Activated CD4-positive, CD25-positive, alpha-beta regulatory T cell (primary cell): ENCODE measurements at places on chromosomes 4 and X.
A peak's percentile ranks its signal among the peaks of the same experiment; 100 is the strongest.

DNA sequence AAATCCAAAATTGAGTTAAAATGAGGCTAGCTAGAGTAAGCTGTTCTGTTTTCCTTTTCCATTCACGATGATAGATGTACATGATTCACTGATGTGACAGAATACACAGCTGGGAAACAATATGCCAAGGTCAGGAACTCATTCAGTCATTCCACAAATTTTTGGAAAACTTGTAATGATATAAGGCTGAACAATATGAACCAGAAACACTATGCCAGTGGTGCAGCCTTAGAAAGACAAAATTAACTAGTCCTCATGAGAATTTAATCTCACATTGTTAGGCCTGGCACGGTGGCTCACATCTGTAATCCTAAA lies 50.0 kb upstream of the NDST3 start:
- DNase-seq = no peak

DNA sequence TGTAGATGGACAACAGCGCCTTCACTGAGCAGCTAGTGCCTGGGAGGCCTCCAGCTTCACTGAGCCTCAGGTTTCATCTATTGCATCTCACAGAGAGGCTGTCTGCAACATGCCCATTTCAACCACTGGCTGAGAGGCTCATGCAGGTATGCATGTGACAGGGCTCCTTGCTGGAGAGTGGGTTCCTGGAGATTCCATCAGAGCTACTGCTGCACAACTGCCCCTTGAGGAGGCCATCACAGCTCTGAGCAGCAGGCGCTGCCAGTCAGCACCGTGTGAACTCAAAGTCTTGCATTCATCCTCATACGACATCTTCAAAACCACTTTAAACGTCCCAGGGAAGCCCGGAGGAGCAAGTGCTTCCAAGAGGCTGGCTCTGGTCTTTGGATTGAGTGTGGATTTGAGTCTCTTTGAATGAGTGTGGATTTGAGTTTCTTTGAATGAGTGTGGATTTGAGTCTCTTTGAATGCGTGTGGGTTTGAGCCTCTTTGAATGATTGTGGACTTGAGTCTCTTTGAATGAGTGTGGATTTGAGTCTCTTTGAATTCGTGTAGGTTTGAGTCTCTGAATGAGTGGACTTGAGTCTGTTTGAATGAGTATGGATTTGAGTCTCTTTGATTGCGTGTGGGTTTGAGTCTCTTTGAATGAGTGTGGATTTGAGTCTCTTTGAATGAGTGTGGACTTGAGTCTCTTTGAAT lies 8.7 kb downstream of the P2RY8 start:
- DNase-seq = no peak

DNA sequence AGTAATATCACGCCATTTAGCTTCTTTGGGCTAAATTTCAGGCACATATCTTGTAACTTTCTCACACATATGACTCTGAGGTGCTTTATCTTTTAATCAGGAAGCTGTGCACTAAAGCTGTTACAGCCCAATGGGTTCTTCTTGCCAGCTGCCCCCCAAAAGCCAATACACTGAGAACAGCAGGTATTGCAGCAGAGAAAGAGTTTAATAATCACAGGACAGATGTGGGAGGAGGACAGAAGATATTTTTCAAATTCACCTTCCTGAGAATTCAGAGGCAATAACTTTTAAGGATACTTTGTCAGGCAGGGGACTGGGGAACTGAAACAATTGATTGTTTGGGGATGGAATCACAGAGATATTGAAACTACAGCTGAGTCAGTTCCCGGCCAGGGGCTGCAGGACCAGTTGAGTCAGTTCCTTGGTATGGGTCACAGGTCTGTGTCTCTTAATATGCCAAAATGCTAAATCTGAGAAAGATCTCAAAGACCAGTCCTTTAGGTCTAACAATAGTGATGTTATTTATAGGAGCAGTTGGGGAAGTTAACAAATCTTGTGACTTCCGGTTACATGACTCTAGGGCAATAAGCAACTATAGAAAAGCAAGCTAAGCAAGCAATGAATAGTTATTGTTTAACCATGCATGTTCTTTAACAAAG lies 28.1 kb downstream of the DDIT4L start:
- DNase-seq = no peak

GRCh38 chr4:56217343-56217890 lies 169.9 kb downstream of the AASDH start:
- DNase-seq = no peak

GRCh38 chrX:7269991-7270390 lies 122.0 kb upstream of the PUDP start:
- DNase-seq = no peak

DNA sequence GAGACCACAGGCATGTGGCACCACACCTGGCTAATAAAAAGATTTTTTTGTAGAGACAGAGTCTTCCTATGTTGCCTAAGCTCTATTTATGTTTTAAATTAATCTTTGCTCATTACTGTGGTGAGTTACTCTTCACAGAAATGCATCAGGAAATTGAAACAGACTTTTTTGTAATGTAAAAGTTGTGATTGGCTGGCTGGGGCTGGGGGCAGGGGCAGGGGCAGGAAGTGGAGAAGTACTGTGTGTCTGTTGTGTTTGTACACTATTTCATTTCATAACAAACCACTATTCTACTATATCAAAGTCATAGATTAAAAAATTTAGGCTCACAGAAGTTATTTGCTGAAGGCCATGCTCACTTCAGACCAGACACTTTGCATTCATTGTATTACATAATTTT lies 19.1 kb upstream of the ABRAXAS1 start:
- no peak for DNase-seq

GRCh38 chrX:154458116-154458953 lies at the start of gene PLXNA3:
Gene PLXNA3, plus strand, starts transcription at chrX:154458281. Its CDS starts 1,903 bp downstream, at chrX:154460184.
- peak; percentile 52 for DNase-seq

DNA sequence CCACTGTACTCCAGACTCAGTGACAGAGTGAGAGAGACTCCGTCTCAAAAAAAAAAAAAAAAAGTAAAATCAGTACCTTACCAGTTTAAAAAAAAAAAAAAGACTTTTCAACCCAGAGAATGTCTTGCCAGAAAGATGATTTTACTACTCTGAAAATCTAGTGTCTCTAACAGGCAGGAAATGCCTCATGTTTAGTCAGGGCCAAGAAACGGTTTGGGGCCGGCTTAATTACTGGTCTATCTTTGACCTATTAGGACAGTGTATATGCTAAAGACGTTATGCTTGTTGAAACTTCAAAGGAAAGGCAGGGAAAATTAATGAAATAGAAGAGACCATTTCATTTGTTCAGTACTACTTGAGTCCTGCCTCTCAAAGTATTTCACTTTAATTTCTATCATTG lies 9.9 kb downstream of the BEND4 start:
- no peak for DNase-seq

- no peak for DNase-seq
Observed at GRCh38 chr4:98659741-98660462, 1.5 kb upstream of the TSPAN5 start.

- DNase-seq = no peak
Observed at GRCh38 chr4:81148576-81148975, 66.4 kb downstream of the PRKG2 start.

DNA sequence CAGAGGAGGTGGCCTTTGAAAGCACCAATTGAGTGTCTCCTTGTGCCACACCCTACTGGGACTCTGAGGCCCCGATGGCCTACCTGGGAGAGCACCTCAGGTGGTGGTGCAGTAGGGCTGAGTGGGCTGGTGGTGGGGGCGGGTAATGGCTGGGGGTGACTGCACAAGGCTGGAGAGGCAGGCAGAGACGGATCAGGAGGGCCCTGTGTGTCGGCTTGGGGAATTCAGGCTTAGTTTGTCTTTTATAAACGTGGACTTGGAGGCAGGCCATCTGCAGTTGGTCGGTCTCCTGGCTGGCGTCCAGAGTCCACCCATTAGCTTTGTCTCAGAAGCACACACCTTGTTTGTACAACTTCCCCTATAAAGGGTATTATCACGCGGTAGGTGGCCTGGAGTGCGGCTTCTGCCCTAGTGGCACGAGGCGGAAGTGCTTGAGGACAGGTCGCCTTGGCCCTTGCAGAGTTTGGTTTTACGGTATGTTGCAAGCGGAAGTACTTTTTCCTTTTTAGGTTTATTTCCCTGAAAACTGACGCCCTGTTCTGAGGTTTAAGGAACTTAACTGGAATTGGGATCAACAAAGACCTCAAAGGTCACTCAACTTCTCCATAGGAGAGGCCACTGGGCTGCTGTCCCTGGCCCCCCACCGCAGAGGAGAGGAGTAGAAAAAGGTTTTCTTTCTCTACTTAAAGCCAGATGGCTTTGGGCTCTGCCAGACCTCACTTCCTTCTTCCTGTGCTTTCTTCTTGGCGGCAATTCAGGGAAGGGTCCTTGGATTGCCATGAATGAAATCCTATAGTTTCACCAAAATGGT lies 8.0 kb downstream of the TBC1D14 start:
- peak; percentile 36 for DNase-seq

DNA sequence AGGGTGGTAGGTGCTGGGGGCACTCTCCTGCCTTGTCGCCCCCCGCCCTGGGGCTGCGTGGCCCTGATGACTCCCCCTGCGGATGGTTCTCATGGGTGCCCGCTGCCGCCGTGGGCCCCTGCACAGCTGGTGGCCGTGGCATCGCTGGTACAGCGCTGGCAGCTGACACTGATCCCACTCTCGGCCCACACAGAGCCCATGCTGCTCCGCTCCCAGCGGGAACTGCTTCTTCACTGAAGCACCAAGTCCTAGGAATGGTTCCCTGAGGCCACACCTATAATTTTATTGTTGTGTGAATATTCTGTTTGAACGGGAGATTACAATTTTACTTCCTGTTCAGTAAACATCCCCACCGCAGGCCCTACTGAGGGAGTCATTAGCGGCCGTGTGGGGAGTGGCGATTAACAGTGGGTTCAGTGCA lies 138.6 kb upstream of the NKX1-1 start:
- DNase-seq = no peak

GRCh38 chr4:130468340-130468739 lies 1372.4 kb downstream of the C4orf33 start:
- no peak for DNase-seq

DNA sequence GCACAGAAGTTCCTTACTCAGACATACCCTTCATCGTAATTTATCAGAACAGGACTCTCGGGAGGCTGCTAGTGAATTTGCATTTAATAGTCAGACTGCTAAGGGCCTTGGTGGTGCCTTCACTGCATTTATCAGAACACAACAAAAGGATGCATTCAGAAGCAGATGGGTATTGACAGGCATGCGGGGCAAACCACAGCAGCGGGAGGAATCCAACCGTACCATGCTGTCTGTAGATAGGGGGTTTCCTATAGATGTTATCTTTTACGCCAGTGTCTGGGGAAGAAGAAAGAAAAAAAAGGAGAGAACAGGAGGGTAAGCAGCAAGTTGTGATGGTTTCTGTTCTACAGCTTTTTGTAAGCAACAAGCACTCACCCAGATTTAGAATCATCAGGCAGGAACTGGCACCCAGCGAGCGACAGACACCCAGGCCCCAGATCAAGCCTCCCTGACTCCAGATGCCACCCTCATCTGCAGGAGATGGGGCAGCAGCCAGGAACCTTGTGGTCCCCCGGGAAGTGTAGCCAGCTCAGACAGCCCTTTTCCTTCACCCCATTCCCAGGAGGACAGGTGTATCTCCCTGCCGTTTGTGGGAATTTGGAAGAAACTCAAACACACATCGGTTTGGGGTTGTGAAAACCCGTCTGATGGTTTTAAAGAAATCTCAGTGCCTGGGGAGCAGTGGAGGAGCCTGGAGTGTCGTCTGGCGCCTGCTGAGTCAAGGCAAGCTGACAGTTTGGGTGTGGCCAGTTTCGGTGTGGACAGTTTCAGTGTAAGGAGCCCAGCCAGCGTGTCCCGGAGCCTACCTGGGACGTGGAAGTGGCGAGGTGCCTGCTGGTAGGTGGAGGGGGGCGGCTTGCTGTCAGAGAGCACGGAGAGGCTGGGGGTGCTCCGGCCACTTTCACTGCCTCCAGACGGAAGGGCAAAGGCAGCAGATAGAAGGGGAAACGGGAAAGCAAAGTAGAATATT lies 80.0 kb upstream of the AFAP1 start:
- no peak for DNase-seq

DNA sequence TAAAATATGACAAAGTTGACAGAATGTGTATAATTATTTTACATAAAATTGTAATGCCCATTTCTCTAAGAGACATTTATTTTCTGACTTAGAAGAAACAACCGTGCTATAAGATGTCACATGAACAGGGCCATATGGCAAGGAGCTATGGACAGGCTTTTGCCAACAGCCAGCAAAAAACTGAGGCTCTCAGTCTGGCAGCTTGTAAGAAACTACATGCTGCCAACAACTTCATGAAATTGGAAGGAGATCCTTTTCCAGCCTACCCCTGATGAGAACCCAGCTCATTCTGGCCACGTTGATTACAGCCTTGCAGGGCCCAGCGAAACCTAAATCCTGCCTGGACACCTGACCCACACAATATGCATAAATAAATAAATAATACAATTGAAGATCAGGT lies 250.3 kb upstream of the ARSJ start:
- DNase-seq = no peak

DNA sequence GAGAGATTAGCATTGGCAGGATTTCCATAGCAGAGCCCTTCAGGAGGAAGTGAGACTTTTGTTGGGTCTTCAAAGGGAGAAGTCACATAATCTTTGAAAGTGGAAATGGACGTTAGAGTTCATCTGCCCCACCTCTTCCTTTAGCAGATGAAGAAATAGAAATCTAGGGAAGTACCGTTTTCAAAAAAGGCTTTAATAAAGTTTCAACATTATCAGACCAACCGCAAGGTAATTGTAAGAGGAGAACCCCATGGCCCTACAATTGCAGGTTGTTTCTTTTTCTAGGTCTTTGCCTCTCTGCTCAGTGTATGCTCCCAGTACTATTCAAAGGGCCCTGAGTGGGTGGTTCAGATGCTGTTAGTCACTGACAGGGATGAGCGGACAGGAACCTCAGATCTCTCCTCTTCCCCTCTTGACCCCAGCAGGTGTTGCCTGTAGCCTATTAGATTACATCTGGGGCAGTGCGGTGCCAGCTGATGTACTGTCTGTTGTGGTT lies 48.6 kb upstream of the AP1S2 start:
- no peak for DNase-seq

- no peak for DNase-seq
Observed at GRCh38 chrX:71941776-71942175, 31.1 kb downstream of the NHSL2 start.

GRCh38 chr4:99915449-99915848 lies 21.2 kb upstream of the LAMTOR3 start:
- DNase-seq = no peak

GRCh38 chrX:66717926-66718325 lies 79.0 kb upstream of the EDA2R start:
- no peak for DNase-seq

DNA sequence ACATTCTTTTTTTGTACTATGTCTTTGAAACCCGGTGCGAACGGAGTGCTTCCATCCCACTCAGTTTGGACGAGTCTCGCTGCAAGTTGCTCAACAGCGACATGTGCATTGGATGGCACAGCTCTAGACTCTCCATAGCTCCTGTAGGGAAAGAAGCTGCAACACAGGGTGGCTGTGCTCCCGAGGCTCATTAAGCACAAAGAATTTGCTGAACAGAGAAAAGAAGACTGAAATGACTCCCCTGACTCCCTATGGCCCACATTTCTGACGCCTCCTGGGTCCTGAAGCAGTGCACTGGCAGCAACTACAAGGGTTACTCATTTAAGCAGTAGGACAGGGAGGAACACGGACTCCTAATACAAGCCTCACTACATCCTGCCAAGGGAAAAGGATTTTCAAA lies 127.4 kb downstream of the SH3RF1 start:
- no peak for DNase-seq
